H1 (cell line): ENCODE measurements at places on chromosomes 6 and 20. TPM values are rescaled to one million over a fixed set of nuclear protein-coding genes. Genes with fewer than 3 reads are reported as not detected.

- DNase-seq = no peak
Measured at GRCh38 chr6:99660206-99660605, 53.6 kb downstream of the PRDM13 start.

DNA sequence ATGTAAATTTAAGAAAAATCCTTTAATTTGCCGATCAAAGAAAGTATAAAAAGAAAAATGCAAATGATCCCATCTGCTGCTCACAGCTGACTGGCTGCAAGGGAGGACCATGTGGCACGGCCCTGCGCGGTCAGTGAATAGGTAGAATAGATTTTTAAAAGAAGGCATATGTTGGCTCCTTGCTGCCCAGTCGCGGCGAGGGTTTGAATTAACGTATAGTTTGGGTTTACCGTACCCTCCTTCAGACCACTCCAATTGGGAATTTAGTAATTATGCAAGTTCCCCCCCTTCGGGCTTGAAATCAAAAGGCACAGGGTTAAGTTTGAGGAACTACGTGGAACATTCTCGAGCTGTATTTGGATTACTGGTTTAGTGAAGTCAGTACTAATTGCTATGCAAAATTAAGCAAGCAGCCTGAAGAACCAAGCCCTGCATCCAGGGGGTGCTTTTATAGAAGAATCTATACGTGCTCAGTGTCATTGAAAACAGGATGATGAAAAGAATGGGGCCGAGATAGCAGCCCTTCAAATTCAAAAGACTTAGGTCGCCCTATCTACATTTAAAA, 1.1 kb upstream of the BEND3 start:
- DNase-seq = peak; percentile 87

GRCh38 chr6:120938876-120939472, 395.3 kb downstream of the TBC1D32 start:
- DNase-seq = no peak

- no peak for DNase-seq
Measured at GRCh38 chr6:114100215-114100994, 129.5 kb upstream of the HDAC2 start.

PPP1R16B gene
- total RNA-seq = 8.9 and 9.7 TPM in 2 replicates
